Astrocyte of the spinal cord (primary cell): ENCODE measurements at places on chromosomes 1 and 21.

- peak; percentile 81 for DNase-seq
These were observed 59.0 kb upstream of the ACOT11 start for GRCh38 chr1:54488779-54489626.

GRCh38 chr1:72634946-72635345, 352.6 kb upstream of the NEGR1 start:
- no peak for DNase-seq

DNA sequence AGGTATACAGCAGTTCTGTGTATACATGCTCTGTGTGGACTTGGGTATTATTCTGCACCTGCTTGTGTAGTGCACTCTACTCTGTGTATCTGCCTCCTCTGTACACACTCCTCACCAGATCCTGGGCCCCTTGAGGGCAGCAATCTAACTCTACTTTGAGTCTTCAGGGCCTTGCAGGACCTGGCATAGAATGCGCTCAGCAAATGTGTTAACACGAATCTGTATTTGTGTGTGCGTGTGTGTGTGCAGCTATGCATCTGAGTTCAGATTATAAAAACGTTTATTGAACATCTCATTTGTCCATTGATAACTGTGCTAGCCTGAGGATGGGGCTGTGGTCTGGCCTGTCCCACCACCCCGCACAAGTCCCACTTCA, 3.9 kb upstream of the MEF2D start:
- DNase-seq: peak; percentile 31

DNA sequence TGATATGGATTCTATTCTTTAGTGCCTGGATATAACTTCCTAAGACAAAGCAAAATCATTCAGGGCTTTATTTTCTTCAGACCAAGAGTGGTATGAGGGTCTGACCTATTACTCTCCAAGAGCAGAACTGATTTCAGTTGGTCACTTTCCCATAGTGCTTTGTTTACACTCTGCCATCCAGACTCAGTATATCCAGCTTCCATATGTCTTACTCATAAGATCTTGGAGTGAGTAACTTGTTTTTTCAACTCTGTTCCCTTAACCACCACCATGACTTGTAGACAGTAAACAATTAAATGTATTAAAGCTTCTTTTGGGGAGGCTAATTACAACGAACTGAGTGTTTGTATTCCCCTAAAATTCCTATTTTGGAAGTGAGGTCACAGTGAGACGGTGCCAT, 83.4 kb downstream of the USP24 start:
- peak; percentile 79 for DNase-seq

- no peak for DNase-seq
These were observed 137.2 kb downstream of the KCTD3 start for GRCh38 chr1:215704089-215704860.

DNA sequence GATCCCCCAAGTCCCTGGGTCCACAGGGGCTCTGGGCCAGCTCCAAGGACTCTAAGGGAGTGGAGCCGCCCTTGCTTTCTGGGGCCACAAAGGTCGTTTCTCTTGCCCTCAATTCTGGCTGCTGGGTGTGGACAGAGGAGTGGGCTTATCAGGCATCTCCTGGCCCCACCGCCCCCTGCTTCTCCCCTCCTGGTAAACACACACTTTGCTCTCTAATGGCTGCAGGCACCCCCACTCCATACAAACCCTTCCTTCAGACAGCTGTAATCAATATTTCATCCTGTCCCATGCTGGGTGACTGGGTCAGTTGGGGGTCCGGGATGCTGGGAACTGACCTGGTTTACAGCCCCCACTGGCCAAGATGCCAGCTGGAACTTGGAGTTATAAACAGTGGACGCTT, 67.5 kb downstream of the PRDM16 start:
- no peak for DNase-seq

GRCh38 chr1:186978596-186979556, 150.1 kb downstream of the PLA2G4A start:
- DNase-seq: no peak
